ENCODE measurements at places on chromosomes 5 and 9.

GRCh38 chr5:171427318-171428167, 8.1 kb downstream of the FGF18 start:
- DNase-seq: no peak

- DNase-seq: no peak
Measured at GRCh38 chr5:3593771-3594509, 1.7 kb upstream of the IRX1 start.

DNA sequence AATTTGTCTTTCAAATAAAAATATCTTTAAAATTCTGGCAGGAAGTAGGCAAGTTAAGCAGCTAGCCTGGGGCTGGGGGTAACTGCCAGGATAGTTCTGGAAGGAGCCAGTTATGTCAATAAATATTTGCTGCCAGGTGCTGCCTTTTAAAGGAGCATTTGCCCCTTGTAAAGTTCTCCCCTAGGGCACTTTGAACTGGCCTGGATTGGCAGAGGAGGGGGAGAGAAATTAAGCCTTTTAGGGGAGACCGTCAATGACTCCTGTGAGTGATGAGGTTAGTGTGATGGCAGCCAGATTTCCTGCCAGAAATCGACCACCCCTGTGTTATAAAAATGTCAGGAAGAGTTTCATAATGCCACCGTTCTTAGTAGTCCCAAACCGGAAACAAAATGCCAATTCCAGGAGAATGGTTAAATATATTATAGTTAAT, 89.8 kb upstream of the ELL2 start:
- no peak for DNase-seq

DNA sequence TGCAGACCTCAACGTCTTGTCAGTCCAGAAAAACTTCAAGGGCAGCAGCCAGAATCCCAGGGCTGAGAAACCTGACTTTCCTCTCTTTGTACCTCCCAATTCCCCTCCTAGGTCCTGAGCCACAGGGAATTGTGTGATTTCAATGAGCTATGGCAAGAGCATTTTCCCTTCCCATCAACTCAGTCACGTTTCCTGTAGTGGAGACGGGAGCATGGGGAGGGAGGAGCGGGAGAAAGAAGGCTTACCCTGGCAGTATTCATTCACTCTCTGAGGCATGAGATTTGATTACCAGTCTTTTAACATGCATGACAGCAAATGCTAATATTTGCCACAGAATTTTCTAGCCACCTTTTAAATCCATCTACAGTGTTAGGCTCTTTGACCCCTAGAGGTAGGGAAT, 109.4 kb upstream of the TBCA start:
- no peak for DNase-seq

- DNase-seq: no peak
Measured at GRCh38 chr9:132401824-132402223, 4.8 kb downstream of the TTF1 start.

GRCh38 chr9:18185196-18185595, 288.8 kb upstream of the ADAMTSL1 start:
- no peak for DNase-seq

GRCh38 chr5:109218818-109219217, 191.0 kb downstream of the PJA2 start:
- DNase-seq: no peak

GRCh38 chr9:76895186-76895585, 10.7 kb downstream of the PRUNE2 start:
- no peak for DNase-seq

DNA sequence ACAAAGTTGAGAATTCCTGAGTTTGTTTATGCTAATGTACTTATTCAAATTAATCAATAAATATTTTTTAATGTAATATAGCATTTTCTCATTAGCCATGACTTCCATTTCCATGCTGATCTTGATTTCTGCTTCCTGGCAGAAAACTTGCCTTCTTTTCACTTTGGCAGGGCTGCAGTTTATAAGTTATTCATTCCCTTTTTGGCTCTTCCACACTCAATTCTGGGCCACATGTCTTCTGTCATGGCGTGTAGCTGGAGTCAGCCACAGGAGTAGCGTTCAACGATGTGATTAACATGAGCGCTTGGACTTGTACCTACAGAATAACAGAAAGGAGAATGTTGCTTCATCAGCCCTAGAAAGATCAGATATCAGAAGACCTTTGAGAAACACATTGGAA, 172.9 kb downstream of the CFAP90 start:
- DNase-seq: no peak

GRCh38 chr9:85603936-85604335, 137.8 kb downstream of the AGTPBP1 start:
- no peak for DNase-seq

DNA sequence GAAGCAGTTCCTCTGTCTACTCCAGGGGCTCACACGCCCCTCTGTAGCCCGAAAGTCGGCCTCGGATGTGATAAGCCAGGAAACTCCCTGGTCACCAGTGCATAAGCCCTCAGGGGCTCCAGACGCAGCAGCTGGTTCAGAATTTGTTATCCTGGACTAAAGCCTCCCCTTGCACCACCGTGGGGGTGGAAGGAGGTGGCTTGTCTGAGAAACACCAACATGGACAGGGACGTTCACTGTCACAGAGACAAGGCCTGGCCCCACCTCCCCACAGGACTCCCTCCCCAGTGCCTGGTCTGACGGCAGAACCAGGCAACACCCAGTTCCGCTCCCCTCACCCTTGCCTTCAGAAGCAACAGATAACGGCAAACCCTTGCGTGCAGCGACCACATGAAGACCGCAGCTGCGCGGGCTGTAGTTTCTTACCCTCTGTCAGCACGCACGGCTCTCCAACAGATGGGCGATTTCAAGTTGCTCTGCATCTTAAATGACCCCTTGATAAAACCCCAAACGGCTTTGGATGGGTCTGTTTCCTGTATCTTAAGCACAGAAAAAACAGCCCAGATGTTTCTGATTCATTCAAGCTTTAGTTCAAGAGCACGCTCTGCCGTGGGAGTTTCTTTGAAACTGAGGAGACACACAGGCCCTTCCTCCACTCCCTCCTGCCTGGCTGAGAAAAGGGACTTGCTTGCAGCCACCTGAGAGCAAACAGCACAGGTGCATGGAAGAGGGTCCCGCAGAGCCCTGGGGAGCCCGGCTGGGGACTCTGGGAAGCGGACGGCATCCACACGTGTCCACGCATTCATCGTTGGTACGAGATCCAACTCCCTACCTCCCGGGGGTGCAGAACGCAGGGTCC, 44.7 kb upstream of the NKD2 start:
- no peak for DNase-seq

DNA sequence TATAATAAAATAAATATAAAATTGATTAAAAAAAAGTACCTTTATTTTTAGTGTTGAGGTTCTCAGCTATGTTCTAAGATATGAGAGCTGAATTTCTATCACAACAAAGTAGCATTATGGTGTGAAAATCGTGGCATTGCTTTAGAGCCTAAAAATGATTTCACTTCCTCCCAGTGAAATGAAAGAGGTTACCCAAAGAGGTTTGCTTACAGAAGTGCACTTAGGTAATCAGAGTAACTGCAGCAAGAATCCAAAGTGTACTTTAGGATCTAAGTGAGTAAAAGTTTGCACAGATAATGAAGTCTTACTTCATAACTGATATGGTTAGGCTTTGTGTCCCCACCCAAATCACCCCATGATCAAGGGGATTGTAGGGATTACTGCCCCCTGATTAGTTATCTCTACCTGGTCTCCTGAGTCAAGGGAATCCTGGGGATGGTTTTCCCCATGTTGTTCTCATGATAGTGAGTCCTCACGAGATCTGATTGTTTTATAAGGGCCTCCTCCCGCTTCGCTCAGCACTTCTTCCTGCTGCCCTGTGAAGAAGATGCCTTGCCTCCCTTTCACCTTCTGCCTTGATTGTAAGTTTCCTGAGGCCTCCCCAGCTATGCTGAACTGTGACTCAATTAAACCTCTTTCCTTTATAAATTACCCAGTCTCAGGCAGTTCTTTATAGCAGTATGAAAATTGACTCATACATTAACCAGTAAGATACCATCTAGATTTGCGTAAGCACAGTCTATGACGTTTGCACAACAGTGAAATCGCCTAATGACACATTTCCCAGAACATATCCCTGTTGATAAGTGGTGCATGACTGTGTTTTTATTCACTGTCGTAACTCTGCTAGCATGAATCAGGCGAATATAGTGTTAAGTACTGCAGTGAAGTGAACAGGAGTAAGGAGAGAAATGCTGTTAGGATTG, 40.3 kb upstream of the LRRC70 start:
- DNase-seq: no peak

All from stimulated activated effector memory CD8-positive, alpha-beta T cell treated with anti-CD3 and anti-CD28 coated beads, Interleukin-12 subunit alpha, Interleukin-12 subunit beta, amount 100 ng/mL, for 72 hours (primary cell).